HS-5 (cell line): ENCODE measurements at places on chromosomes 12 and 14.

DNA sequence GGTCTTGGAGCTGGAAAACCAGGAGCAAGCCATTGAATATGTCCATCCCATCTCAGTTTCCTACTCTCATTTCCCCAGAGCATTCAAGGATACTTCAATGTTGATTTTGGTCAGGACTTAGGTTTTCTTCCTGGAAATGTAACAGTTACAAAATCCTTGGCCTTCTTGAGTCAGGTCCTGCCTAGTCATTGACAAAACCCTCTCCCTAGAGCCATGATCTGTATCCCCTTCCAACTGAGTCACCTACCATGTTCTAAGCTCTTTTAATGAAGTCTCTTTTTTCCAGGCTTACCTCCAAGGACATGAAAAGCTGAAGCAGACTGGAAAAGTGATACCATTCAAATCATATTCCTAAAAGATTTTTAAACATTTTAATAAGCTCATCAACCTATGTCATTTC lies 549.2 kb downstream of the GALC start:
- no peak for DNase-seq

DNA sequence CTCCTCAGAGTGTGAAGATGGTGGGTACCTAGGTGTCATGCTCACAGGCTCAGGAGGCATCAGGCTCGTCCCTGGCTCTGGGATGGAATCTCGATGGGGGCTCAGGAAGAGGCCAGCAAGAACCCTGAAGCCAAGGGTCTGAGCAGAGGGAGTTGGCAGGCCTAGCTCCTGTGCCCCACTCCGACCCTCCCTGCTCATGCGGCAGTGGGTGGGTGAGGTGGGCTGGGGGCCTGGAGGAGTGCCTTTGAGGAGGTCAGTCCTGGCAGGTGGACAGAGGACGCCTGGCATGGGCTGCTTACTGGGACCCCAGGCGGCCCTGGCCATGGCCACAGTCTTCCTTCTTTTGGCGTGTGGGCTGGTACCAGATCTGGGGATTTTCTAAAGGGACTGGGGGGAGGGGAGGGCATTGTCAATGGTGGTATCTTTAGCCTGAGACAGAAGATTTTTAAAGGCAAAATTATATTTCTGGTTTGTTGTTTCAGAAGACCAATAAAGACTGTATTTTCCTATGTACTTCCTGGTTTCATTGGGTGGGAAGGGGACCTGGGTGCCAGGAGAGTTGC lies 16.0 kb downstream of the LRTM2 start:
- DNase-seq: no peak

DNA sequence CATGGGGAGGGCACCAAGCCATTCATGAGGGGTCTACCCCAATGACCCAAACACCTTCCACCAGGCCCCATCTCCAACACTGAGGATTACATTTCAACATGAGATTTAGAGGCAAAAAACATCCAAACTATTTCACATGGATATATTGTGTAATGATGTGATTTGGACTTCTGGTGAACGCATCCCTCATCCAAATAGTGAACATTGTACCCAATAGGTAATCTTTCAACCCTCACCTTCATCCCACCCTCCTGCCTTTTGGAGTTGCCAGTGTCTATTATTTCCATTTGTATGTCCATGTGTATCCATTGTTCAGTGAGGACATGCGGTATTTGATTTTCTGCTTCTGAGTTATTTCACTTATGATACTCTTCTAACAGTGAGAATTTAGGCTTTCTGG lies 16.1 kb upstream of the GAS2L3 start:
- no peak for DNase-seq

DNA sequence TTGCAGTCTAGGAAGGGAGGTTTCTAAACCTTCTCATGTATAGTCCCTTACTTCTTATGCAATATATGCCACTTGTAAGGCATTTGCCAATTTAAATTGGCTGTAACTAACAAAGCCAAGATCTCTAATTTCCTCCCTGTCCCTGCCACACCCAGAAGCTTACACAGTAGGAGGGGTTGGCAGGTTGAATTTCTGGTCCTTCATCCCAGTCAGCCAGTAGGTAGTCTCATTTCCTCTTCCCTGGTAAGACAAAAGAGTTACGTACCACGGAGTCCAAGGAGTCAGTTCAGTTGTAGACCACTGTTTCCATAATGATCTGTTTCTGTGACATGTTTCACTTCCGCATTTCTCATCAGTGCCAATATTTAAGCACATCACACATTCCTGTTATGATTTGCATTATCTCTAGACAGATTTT lies 47.0 kb upstream of the PLBD1 start:
- DNase-seq: no peak

GRCh38 chr14:105855246-105855892 lies 329.0 kb downstream of the TMEM121 start:
- DNase-seq: no peak

- DNase-seq: no peak
These were observed 134.9 kb upstream of the CPNE8 start for GRCh38 chr12:39040275-39040674.
